BE2C (cell line): ENCODE measurements at places on chromosomes 6 and 20.

DNA sequence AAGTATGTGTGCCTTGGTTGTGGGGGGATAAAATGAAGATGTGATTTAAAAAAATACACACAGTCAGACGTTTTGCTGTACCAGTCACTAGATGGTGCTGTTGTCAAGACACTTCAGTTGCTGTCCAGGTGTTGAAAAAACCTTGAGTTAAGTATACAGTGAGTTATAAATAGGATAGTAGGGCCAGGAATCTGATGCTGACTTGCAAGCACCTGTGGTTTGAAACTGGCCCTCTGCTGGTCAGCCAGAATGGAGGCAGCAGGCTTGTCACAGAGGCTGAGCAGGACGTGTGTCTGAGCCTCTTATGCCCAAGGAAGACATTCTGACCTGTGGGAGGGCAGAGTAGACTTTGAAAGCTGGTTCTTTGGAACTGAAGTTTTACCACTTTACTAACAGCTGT is 27.8 kb downstream of the RNF8 start:
- DNase-seq = peak; percentile 39

DNA sequence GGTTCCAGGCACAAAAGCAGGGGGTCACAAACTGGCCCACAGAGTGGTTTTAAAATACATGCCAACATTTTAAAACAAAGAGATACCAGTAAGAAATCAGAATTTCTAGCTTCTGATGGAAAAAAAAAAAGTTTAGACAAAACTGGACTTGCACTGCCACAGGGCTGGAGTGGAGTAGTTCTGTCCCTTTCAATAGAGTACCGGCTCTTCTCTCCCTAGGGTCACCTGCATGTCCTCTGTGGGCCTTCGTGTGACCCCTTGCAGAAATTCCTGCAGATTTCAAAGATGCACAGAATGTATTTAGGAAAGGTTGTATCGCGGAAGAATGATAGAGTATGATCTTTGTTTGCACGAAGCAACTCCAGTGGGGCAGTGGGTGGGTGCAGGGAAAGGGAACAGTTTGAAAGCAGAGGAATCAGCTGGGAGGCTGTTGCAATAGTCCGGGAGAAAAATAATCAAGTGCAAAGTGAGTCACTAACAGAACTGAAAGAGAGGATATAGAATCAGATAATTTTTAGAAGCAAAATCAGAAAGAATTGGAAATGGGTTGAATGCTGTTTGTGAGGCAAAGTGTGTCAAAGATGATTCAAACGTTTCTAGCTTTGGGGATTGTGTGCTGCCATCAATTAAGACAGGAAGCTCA is 97.3 kb upstream of the STXBP5 start:
- DNase-seq = no peak

DNA sequence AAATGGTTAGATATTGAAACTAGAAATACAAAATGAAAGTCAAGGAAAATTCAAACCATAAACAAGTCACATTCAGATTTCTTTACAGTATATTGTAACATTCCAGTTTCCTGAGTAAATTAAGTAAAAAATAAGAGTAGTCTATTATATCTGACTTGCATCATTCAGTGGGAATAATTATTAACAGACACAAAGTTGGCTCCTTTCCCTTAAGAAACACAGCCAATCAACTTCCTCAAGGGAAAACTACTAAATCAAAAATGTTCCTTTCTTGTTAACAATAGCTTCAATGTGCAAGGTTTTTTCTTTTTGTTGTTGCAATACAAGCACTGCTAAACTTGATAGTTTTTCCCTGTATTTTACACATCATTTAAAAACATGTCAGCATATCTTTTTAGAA is 33.2 kb downstream of the DNAAF9 start:
- DNase-seq = no peak

DNA sequence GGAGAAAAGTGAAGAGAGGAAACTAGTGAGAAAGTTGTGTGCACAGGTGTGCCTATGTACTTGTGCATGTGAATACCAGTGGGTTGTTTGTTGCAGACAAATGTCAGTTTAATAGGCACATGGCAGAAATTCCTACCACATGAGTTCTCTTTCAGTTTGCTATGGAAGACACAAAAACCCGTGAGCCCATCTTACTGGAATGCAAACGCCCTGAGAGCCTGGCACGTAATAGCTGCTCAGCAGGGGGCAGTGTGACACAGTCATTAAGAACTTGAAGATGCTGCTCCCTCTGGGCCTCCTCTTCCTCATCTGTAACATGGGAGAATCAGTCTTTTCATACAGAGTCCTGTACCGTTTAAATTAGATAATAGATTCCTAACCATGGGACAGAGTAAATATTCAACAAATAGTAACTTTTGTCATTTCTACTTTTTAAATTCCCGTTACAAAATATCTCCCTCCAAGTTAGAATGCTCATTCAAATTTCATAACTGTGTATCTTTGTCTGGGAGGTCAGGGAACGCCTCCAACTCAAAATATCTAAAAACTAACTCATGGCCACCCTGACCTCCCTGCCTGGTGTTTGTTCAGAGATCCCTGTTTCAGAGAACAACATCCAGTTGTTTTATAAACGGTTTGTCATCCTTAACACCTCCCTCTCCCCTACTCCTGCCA is 802.9 kb downstream of the MAFB start:
- DNase-seq = peak; percentile 49

- no peak for DNase-seq
These were observed 207.8 kb upstream of the FOXQ1 start for GRCh38 chr6:1103945-1104623.

DNA sequence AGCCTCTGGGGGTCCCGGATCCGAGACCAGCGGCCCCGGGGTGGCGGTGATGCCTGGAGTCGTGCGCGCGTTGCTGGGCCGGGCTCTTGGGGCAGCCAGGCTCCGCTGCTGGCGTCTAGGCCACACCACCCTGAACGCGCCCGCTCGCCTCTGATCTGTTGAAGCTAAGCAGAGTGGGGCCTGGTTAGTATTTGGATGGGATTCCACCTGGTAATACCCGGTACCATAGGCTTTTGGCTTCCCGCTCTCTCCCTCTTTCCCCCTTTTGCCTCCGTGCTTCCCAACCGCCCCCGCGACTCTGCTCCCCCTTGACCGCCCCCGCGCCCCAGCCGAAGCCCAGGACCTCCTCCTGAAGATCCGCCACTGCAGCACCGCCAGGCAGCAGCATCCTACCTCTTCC is 1383.5 kb upstream of the DEFB115 start:
- peak; percentile 69 for DNase-seq

DNA sequence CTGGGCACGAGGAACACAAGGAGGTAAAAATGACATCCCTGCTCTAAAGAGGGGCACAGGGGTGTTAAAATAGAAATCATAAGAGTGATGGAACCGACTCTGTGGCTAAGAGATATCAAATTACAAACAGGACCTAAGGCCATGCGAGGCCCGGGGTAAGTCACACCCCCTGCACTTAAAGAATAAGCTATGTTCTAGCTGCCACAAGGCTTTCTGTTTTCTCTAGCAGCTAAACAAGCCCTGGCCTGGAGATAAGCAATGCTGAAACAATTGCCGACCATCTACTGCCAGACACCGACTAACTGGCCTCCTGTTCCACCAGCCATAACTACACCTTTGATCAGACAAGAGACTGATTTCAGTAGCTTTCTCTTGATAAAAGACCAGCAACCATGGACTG is 32.4 kb downstream of the MDGA1 start:
- peak; percentile 61 for DNase-seq

GRCh38 chr6:28001351-28001750 is 44.3 kb downstream of the OR2B6 start:
- DNase-seq = no peak

GRCh38 chr6:100693249-100693927 is 187.7 kb downstream of the ASCC3 start:
- DNase-seq = no peak

DNA sequence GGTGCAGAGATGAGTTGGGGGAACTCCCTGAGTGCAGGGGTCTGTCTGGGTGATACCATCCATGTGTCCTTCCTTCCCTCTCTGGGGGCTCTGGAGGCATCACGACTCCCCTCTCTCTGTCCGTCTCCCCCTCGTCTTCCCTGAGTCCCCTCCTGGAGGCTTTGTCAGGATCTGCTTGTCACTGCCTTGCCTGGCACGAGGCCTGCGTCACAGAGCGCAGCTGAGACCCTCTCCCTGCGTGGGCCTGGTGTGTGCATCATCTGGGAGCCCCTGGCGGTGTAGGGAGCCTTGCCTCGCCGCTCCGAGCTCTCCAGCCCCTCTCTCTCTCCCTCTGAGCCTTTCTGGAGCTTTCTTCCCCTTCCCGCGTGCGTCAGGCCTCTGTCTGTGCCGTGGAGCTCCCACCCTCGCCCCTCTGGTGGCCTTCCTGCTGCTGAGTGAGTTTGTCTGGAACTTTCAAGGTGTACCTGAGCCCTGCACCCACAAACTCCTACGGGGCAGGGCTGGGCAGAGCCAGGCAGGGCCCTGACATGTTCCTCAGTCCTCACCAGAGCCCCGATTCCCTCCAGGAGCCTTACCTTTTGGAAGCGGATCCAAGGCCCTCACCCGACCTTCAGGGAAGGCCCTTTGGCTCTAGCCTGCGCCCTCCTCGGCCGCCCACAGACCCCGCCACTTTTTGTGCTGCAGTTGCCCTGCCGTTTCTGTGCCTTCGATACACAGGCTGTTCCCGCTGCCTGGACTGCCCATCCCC is 70.3 kb downstream of the SRC start:
- no peak for DNase-seq

- DNase-seq = no peak
These were observed 9.1 kb downstream of the HIVEP2 start for GRCh38 chr6:142935553-142936517.

GRCh38 chr6:73024598-73024997 is 200.7 kb downstream of the KHDC1L start:
- DNase-seq = no peak

DNA sequence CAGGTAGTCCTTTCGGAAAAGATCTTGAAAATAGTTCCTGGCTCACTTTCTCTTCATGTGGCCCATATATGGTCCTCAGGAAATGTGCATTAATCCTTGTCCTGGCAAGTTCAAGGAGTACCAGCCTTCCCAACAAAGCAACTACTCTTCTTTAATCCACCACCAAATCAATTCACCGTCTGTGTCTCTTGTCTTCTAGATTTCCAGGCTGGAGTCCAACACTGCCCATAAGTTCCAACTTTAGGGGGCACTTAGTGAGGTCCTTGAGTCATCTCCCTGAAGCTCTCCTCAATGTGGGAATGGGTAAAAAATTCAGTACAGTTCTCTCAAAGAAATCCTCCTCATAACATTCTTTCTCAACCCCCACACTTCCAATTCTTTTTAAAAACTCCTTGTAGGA is 6.9 kb upstream of the DAAM2 start:
- no peak for DNase-seq

DNA sequence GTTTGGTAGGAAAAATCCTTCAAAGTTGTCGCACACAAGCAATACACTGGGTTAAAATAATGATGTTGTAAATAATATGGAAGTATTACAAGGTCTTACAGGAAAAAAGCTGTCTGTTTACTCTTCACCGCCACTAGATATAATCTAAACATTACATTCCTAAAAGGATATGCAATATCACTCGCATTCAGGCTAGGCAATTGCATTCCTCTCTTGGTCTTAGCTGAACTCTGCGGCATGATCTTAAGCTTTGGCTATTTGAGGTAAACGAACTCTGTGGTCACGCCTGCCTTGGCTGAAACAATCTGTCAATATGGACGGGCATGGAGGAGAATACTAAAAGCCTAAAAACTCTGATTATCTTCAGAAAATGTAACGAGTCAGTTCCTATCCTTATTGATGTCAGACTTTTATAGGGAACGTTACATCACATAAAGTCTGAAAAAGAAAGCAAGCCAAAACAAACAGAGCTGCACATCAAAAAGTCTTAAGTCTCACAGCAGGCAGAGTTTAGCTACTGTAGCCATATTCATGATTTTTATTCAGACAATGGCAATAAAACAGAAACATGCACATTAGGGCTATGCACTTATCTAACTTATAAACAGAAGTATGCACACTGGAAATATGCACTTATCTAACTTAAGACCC is 30.8 kb upstream of the FILIP1 start:
- no peak for DNase-seq

GRCh38 chr6:26234421-26235301 is 130.3 kb upstream of the BTN3A2 start:
- DNase-seq = peak; percentile 72

GRCh38 chr6:153591159-153591558 is 447.9 kb upstream of the OPRM1 start:
- DNase-seq = no peak

DNA sequence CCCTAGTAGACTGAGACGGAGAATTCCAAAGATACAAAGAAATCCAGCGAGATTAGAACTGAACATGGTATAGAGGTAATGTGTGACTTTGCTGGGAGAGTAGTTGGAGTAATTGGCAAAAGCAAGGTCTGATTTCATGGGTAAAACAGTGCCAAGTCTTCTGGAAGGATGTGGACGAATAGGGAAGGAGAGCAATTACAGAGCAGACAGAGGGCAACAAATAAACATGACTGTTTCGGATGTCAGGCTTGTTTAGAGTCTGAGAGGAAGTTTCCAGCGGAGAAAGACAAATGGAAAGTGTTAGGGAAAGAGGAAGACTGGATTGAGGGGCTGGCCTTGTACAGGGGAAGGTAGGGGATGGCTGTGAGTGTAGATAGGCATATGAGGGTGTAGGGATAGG is 282.2 kb upstream of the PRND start:
- DNase-seq = no peak

- peak; percentile 69 for DNase-seq
These were observed 46.1 kb downstream of the LYRM4 start for GRCh38 chr6:5214570-5215052.

DNA sequence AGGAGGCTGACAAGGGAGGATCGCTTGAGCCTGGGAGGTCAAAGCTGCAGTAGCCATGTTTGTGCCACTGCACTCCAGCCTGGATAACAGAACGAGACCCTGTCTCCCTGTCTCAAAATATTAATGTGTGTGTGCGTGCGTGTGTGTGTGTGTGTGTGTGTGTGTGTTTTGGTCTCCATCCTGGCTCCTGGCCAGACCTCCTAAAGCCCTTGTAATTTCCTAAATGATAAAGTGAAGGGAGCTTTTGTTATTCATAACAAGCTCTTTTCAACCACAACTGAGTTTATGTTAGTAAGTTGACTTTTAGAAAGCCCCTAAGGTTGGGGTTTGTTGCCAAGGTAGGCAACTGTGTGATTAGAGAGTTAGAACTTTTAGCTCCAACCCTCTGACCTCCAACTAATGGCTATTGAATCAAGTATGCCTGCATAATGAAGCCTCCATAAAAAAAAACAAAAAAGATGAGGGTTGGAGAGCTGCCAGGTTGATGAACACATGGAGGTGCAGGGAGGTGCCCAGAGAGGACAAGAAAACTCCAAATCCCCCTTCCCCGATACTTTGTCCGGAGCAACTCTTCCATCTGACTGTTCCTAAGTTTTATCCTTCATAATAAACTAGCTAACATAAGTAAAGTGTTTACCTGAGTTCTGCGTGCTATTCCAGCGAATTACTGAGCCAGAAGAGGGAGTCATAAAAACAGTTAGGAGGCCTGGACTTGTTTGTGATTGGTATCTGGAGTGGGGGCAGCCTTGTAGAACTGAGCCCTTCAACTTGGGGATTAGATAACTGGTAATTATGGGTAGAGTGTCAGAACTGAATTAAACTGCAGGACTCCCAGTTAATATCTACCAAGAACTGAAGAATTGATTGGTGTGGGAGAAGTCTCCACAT is 5.3 kb upstream of the AIF1 start:
- DNase-seq = no peak
